CD4-positive, alpha-beta memory T cell (primary cell): ENCODE measurements at places on chromosomes 2 and 18. TPM values are rescaled to one million over a fixed set of nuclear protein-coding genes. Genes with fewer than 3 reads are reported as not detected.

GRCh38 chr2:28578774-28579173 lies 82.9 kb downstream of the PLB1 start:
- no peak overlapping the region for H3K27ac ChIP-seq
- no peaks in the 10 kb centered on the region for H3K4me1 ChIP-seq
- DNase-seq, result no peak
- no peaks in the 10 kb centered on the region for H3K27me3 ChIP-seq

Gene LRRC30
- polyA plus RNA-seq, result not detected

Gene CMPK2
- polyA plus RNA-seq, result 6.3 TPM

GRCh38 chr2:112185131-112185530 lies 46.9 kb downstream of the FBLN7 start:
- H3K4me1 ChIP-seq, result peaks cover 88% of the 10 kb centered on the region
- DNase-seq, result no peak
- H3K4me3 ChIP-seq, result no peak overlapping the region
- no peaks in the 10 kb centered on the region for H3K27me3 ChIP-seq
- peak overlapping the region; percentile 26 for H3K27ac ChIP-seq
